ENCODE measurements at places on chromosomes 7 and 10.

- DNase-seq: no peak
Observed at GRCh38 chr10:123622381-123622780, 43.8 kb upstream of the GPR26 start.

- no peak for DNase-seq
Observed at GRCh38 chr10:113987805-113988204, 55.9 kb upstream of the ADRB1 start.

- no peak for DNase-seq
Observed at GRCh38 chr10:56317603-56318002, 43.5 kb downstream of the ZWINT start.

GRCh38 chr10:114030140-114030539 is 13.5 kb upstream of the ADRB1 start:
- DNase-seq: no peak

- no peak for DNase-seq
Observed at GRCh38 chr10:66365686-66366085, 560.1 kb upstream of the LRRTM3 start.

GRCh38 chr7:119335405-119335804 is 937.6 kb upstream of the KCND2 start:
- DNase-seq: no peak

GRCh38 chr10:122344741-122345258 is 29.7 kb upstream of the PLEKHA1 start:
- no peak for DNase-seq
